ENCODE measurements at places on chromosomes 7 and 10.

DNA sequence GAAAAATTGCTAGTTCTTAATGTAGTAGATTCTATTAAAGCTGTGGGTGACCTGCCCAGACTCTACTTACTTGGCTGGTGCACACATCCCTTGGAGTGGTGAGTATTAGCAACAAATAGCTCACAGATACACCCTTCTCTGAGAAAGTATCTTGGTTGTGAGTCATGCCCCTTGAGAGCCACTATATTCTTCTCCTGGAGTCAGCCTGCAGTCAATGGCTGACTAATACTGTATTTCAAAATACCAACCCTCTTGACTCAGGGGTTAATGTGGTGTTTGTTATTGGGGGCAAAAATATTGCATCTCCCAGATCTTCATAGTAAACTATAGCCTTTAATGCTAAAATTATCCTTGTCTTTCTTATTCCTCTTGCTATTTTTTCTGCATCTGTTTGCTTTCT is 354.9 kb downstream of the BMPER start:
- DNase-seq: no peak

DNA sequence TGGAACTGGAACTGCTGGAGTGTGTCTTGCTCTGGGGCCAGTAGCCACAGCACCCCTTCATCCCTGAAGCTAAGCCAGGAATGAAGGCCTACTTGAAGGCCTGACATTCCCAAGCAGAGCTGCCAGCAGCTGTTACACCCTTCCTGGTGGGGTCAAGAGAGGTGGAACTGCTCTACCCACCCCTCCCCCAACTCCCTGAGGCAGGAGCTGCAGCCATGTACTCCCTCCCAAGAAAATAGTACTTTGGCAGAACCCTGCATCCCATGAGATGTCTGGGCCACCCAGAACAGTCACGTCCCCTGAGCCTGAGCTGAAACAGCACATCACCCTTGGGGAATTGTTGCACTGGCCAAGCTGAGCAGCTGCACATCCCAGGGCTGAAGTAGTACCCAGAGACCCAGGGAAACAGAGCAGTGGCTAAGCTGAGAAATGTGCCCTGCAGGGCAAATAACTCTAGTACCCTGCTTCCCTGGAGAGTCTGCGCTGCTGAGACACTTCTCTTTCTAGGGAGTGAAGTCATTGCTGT is 63.4 kb upstream of the PLA2G12B start:
- DNase-seq: no peak

GRCh38 chr7:5697754-5698424 is 83.6 kb downstream of the RNF216 start:
- no peak for DNase-seq

DNA sequence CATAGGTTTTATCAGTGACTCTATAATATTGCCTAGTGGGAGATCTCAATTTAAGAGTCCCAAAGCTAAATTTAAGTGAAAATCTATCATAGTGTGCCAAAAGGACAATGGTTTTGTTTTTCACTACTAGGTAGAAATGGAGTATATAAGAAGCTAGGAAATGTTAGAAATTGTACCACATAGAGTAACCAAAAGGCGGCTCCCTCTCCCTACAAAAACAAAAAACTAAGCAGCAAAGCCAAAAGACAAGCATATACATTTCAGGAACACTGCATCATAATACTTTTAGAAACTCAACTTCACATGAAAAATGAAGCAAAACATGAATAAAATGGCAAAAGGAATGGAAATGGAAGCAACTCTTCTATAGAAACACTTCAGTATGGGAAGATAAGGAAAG is 271.6 kb downstream of the CACNA2D1 start:
- DNase-seq: no peak

GRCh38 chr7:110960811-110961210 is 130.1 kb upstream of the LRRN3 start:
- DNase-seq: no peak

DNA sequence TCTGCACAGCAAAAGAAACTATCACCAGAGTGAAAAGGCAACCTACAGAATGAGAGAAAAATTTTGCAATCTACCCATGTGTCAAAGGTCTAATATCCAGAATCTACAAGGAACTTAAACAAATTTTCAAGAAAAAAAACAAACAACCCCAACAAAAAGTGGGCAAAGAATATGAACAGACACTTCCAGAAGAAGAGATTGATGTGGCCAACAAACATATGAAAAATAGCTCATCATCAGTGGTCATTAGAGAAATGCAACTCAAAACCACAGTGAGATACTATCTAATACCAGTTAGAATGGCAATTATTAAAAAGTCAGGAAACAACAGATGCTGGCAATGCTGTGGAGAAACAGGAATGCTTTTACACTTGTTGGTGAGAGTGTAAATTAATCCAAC is 7.1 kb upstream of the MKLN1 start:
- DNase-seq: no peak

Measured in stimulated activated CD8-positive, alpha-beta memory T cell treated with anti-CD3 and anti-CD28 coated beads, Interleukin-7, amount 100 ng/mL, for 1 hour (primary cell).